ENCODE measurements at places on chromosomes 3 and 15. TPM values are rescaled to one million over a fixed set of nuclear protein-coding genes. Genes with fewer than 3 reads are reported as not detected.

The DZIP3 gene
- polyA plus RNA-seq = 13.9 TPM

DNA sequence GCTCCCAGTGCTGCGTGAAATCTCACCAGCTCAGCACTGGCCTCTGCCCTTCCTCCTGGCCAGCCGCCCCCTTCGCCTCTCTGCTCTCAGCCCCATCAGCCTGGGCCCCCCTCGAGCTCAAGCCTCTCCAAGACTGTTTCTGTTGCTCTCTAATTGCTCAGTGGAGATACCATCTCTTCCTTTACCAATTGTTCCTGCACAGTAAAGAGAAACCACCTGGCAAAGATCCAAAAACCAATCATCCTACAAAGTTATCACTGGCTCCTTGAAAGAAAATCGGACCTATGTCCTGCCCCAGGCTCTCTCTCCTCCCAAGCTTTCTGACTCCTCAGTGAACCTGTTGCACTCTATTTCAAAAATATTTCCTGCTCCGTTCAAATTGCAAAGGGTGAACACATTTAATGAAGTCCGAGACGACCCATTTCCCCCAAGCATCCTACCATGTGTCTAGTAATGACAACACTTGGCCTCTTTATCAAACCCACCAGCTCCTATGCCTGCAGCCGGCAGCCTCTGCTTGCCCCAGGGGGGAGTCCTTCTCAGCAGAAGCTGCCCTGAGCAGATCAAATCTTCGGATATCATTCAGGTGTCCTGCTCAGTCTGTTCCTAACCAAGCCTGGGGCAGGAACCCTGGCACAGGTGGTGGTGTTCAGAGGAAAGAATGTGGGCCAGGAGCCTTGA lies 53.7 kb upstream of the FAM174B start:
- H3K27ac ChIP-seq = no peak overlapping the region
- no peak overlapping the region for H3K4me3 ChIP-seq
- no peaks in the 10 kb centered on the region for H3K4me1 ChIP-seq
- no peaks in the 10 kb centered on the region for H3K27me3 ChIP-seq
- H3K36me3 ChIP-seq = no peaks in the 10 kb centered on the region

GRCh38 chr3:177725165-177725564 lies 527.9 kb upstream of the TBL1XR1 start:
- H3K4me3 ChIP-seq = no peak overlapping the region
- no peaks in the 10 kb centered on the region for H3K4me1 ChIP-seq
- no peak for DNase-seq
- H3K36me3 ChIP-seq = no peaks in the 10 kb centered on the region
- no peaks in the 10 kb centered on the region for H3K27me3 ChIP-seq

DNA sequence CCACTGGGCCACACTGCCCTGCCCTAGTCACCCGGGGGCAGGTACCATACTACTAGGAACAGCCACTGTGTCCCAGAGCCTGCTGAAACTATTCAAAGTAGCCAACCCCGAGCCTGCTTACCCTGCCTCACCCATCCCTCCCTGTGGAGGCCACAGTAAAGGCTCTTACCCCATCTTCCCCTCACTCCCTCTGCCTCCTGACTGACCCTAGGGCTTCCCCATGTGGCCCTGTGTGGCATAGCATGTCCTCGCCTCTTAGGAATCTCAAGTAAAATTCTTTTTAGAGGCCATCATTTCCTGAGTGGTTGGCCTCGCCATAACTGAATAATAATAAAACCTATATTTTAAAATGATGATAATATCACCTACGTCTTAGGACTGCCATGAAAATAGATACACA lies 112.2 kb upstream of the SLC6A11 start:
- no peak overlapping the region for H3K4me3 ChIP-seq
- no peak for DNase-seq
- no peaks in the 10 kb centered on the region for H3K4me1 ChIP-seq

DNA sequence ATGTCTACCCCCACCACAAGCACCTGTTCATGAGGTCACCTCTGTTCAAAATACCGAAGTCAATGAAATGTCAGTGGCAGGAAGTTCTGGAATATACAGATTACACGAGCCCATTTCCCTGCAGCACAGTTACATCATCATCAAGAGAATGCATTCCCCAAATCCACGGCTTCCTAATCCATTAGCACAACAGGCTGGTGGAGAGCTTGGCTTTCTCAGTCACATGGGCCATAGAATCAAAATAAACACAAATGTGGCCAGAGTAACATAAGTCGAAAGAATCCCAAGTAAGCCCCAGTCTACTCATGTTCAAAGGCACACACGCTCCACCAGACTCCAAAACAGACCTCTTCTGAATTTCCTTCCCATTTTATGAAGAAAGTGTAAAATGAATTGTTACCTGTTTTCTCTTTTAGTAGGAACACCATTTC lies 419.3 kb downstream of the MAGI1 start:
- no peak overlapping the region for H3K27ac ChIP-seq
- H3K4me1 ChIP-seq = no peaks in the 10 kb centered on the region
- DNase-seq = no peak
- no peak overlapping the region for H3K4me3 ChIP-seq
- peaks cover 3% of the 10 kb centered on the region for H3K36me3 ChIP-seq

Data from large intestine (tissue), 12 donors.